ENCODE measurements at places on chromosomes 6 and 20. TPM values are rescaled to one million over a fixed set of nuclear protein-coding genes. Genes with fewer than 3 reads are reported as not detected.

Gene TRIM40
- total RNA-seq, result not detected

Gene SMOC2
- 0.03 TPM for total RNA-seq

Gene TCFL5
- 3.7 TPM for total RNA-seq

Gene DNMT3B
- total RNA-seq, result 4.3 TPM
